Fibroblast of lung (primary cell): ENCODE measurements at places on chromosomes 3 and 15. TPM values are rescaled to one million over a fixed set of nuclear protein-coding genes. Genes with fewer than 3 reads are reported as not detected.

DNA sequence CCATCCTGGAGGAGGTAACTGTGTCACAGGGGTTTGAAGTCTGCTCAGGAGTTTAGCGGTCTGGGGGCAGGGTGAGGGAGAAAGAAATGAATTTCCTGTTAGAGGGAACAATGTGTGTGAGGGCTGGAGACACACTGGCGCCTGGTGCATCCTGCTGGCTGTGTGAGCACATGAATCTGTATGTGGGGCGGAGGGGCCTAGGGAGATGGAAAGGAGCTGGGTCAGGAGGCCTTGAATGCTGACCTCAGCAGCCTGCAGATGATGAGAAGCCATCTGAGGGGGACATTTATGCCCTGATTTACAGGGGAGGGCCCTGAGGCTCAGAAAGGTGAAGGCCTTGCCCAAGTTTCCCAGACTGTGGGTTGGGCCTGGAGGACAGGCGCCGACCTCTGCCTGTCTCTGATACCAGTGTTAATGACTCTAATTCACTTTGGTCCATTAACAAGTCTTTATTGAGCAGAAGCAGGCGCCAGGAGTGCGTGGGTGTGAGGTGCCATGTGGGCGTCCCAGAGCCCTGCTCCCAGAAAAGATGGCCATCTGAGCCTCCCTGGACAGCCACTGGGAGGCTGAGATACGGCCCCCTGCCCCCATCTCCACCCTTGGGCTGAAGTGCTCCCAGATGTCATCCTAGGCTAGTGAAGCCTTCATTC lies 34.8 kb downstream of the LINGO1 start:
- no peak for DNase-seq

GRCh38 chr3:12946251-12946648 lies 104.9 kb upstream of the RPL32 start:
- no peak for DNase-seq

Gene CRBN
- total RNA-seq: 67.4 and 87.1 TPM in 2 replicates

Gene SAXO2
- 0.66 and 1.8 TPM in 2 replicates for total RNA-seq
